ENCODE measurements at places on chromosomes 1 and 21. TPM values are rescaled to one million over a fixed set of nuclear protein-coding genes. Genes with fewer than 3 reads are reported as not detected.

DNA sequence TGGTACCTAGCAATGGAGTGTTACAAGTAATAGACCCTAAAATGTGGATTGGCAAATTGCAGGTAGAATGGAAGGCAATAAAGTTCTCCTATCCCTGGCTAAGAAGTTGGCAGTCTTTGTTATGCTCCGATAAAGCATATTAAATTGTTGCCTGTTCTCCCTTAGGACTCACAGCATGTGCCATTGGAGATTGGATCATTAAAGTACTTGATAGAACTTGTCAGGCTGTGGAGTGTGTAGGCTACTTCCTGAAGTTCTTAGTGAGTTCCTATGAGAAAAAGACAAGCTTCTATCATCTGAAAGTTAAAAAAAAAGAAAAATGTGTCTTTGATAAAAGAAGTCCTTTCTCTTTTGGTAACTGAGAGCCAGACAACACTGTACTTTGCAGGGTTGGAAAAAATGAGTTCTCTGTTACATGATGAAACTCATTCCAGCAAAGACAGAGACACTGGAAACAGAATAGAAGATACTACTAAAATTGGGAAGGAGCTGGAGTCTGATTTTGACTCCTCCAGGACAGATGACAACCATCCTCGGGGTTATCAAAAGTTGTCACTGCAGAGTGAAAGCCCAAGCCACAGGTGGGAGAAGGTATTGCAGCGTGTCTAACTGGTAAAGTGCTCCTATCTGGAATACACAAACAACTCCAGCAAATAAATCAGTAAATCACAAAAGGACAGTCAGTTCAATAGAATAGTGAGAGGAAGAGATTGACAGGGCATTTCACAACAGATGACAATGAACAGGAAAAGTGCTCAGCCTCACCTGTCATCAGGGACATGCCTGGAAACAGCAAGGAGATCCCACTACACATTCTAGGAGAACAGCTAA lies 87.5 kb upstream of the WDR26 start:
- no peak for DNase-seq

DNA sequence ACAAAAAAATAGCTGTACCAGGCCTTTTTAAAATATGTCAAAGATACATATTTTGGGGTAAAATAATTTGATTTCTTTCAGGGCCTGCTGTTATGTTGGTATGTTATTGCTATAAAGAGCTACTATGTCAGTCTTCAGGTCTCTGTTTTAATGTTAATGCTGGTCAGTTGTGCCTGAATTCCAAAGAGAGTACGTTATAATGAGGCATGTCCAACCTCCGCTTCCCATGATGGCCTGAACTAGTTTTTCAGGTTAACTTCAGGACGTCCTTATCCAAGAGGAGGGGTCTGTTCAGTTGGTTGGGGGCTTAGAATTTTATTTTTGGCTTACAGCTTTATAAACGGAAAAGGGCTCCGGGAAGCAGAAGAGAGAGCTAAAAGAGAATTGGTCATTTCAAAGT lies 34.9 kb upstream of the LYPD8 start:
- no peak for DNase-seq

- peak; percentile 88 for DNase-seq
These were observed 66.3 kb upstream of the PRDX6 start for GRCh38 chr1:173410794-173411236.

DNA sequence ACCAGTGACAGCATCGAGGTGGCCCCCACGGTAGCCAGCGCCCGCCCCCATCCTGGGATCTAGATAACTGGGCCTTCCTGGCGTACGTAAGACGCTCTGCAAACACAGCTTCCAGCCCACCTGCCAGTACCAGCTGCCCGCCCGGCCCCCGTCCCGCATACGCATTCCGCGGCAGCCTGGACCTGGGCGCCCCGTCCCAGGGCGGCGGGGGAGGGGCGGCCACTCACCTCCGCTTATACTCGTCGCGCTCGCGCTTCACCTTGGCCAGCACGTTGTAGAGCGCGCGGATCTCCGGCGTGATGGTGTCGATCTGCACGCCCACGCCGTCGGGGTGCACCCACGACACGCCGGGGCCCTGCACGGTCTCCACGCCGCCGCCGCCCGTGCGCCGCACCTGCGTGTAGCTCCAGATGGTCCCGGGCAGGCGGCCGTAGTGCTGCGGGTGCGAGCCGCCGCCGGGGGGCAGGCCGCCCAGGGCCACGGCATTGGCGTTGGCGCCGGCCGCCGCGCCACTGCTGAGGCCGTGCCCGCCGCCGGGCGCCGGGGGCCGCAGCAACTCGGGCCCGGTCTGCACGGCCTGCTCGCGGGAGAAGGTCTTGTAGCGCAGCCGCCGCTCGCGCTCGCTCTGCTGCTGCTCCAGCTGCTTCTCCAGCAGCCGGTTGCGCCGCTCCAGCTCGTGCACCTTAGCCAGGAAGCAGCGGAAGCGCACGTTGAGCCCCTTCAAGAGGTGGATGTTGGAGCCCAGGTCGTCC lies 859 bp downstream of the IFFO2 start:
- no peak for DNase-seq

- DNase-seq = no peak
These were observed at the start of gene STUM for GRCh38 chr1:226548256-226549093. TSS of gene STUM (plus strand) at chr1:226548764. CDS start at chr1:226548905, 141 bp downstream.

DNA sequence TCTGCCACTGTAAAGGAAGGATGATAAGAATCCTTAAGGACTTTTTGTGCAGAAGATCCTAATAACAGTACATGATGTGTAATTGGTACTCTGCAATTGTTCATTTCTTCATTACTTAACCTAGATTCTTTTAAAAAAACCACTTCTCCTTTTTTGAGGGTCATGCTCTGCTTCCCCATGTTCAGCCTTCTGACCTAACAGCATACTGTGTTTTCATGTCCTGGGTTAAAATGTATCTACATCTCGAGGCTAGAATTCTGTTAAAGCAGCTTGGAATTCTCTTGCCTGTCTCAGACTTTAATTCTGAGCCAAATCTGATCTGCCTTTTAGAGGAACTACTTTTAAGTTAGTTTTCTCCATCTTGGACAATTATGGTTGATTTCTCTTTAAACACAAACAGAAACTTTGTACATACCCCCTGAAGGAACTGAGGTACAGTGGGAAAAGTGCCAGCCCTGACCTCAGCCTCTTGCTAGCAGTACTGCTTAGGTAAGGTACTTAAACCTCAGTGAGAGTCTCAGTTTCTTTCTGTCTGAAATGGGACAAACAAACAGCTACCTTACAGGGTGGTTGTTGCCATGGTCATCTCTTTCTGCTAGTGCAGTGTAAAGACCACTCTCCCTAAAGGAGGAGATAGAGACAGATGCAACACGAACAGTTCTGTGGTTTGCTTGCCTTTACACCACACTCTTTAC lies 103.2 kb upstream of the DYNLT5 start:
- no peak for DNase-seq

- DNase-seq = no peak
These were observed 3.9 kb downstream of the TMEM63A start for GRCh38 chr1:225878282-225878681.

DNA sequence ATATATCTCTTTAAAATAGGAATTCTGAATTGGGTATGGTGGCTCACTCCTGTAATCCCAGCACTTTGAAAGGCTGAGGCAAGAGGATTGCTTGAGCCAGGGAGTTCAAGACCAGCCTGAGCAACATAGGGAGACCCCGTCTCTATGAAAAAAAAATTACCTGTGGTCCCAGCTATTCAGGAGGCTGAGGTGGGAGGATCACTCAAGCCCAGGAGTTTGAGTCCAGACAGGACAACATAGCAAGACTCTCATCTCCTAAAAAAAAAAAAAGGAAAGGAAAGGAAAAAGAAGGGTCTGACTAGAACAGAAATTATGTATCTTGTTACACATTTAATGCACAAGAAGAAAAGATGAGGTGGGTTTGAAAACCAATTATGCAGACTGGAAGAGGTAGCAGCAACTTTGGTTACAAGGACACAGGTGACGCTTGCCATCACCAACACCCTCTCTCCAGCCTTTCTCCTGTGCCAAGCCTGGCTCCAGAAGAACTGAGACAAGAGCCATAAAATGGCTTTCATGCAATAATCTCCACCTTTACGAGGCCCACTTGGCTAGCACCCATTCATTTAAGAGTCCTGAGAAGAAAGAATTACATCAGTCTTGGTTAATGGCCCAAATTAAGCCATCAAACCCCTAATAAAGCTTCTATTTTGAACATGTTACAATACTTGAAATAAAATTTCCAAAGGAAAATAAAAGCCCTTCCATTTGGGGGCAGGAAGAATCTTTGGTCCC lies 4.8 kb upstream of the SELENBP1 start:
- DNase-seq = no peak

- DNase-seq = no peak
These were observed 96.8 kb downstream of the TNR start for GRCh38 chr1:175646439-175647209.

GRCh38 chr1:230424391-230425251 lies 1.5 kb downstream of the PGBD5 start:
- no peak for DNase-seq

DNA sequence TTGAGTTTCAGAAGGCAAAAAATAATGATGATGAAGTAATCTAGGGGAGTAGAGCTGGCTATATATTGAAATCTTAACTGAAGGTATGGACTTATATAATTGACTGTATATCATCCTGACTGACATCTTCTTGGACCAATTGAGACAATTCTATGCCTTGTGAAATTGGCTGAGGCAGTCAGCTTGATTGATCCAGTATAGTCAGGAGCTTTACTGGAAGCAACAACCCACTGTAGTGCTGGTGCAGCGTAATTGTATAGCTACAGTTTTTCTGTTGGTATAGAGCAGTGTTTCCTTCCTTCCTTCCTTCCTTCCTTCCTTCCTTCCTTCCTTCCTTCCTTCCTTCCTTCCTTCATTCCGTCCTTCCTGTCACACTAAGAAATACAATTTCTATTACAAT lies 268.0 kb downstream of the NUF2 start:
- DNase-seq = no peak

DNA sequence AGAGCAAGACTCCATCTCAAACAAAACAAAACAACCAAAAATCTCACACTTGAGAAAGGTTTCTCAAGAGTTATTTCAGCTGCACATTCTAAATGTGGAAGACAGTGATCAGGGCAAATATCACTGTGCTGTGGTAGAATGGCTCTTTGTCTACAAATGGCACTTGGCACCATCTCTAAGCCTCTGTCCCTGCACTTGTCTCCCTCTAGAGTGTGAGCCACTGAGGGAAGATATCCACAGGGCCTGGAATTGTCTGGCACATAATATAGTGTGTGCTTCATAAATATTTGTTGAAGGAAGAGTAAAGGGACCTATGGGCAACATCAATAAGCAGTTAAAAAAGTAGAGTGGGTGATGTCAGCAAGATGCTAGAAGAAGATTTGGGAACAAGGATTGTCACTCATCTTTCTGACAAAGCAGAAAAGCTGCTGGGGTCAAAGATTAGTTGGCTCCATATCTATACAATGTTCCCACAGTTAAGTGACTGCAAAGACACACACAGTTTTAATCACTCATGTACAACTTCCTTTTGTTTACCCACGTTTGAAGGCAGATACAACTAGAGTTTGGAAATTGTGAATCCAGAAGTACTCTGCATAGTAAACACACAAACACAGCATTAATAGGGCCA lies 19.1 kb downstream of the CD101 start:
- no peak for DNase-seq

DNA sequence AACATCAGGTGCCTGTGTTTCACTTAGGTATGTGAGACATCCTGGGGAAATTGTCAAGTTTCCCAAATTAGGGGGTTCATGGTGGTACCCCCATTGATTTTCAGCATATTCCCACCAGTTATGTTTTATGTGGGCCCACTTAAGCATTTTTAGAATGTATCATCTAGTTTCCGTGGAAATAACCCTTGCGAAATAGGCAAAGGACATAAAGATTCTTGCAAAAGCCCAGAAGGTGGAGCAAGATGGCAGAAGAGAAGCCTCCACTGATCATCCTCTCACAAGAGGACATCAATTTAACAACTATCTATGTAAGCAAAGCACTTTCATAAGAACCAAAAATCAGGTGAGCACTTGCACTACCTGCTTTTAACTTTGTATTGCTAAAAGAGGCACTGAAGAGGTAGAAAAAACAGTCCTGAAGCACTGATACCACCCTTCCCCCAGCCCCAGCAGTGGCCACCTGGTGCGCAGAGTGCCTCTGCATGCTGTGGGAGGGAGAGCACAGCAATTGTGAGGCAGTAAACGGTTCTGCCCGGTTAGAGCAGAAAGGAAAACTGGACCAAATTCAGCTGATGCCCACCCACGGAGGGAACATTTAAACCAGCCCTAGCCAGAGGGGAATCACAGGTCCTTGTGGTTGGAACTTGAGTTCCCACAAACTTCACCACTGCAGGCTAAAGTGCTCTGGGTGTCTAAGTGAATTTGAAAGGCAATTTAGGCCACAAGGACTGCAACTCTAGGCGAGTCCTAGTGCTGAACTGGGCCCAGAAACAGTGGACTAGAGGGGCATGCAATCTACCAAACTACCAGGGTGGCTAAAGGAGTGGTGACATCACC lies 23.2 kb downstream of the MCOLN2 start:
- no peak for DNase-seq

TMCC2 gene
- total RNA-seq = 24.0 TPM

ERRFI1 gene
- 3.5 TPM for total RNA-seq

NBPF10 gene
- total RNA-seq = 2.8 TPM

FAM177B gene
- 0.98 TPM for total RNA-seq

SLAMF1 gene
- 52.1 TPM for total RNA-seq

AURKAIP1 gene
- total RNA-seq = 216 TPM

BPNT1 gene
- total RNA-seq = 32.2 TPM

Data from natural killer cell treated with Interleukin-12 subunit alpha and Interleukin-12 subunit beta and Interleukin-15 and Interleukin-18, amount 100 ng/mL, for 72 hours (primary cell).